ENCODE measurements at places on chromosomes 13 and 19. TPM values are rescaled to one million over a fixed set of nuclear protein-coding genes. Genes with fewer than 3 reads are reported as not detected.

The CHST8 gene
- total RNA-seq, result not detected

The LGI4 gene
- total RNA-seq, result not detected

The SYCN gene
- not detected for total RNA-seq

The TMEM238 gene
- not detected for total RNA-seq

The ZNF560 gene
- 0.49 TPM for total RNA-seq

The MUC16 gene
- not detected for total RNA-seq

The NLRP9 gene
- total RNA-seq, result not detected

The ZNF677 gene
- 23.4 TPM for total RNA-seq

The FGF21 gene
- not detected for total RNA-seq

The ALG11 gene
- 22.5 TPM for total RNA-seq

The LGALS14 gene
- not detected for total RNA-seq

The ZNF226 gene
- total RNA-seq, result 14.4 TPM

The ELAVL3 gene
- not detected for total RNA-seq

The C1QTNF9B gene
- not detected for total RNA-seq

The ZNF440 gene
- 11.3 TPM for total RNA-seq

The CCNE1 gene
- 12.5 TPM for total RNA-seq

The AP1M1 gene
- 100 TPM for total RNA-seq

The C13orf42 gene
- not detected for total RNA-seq

The KIR2DL4 gene
- total RNA-seq, result not detected

The ATP1A3 gene
- total RNA-seq, result under 0.01 TPM

The SMAD9 gene
- 9.6 TPM for total RNA-seq

The TSSK6 gene
- 1.0 TPM for total RNA-seq

The TEKTIP1 gene
- total RNA-seq, result not detected

The WDR62 gene
- 4.4 TPM for total RNA-seq

The MCF2L gene
- 11.9 TPM for total RNA-seq

The ANKLE1 gene
- total RNA-seq, result 0.76 TPM

The IL12RB1 gene
- 0.31 TPM for total RNA-seq

The ADM5 gene
- 0.63 TPM for total RNA-seq

The TCF3 gene
- 123 TPM for total RNA-seq

The CEACAM16 gene
- total RNA-seq, result not detected

The LPAR6 gene
- total RNA-seq, result 47.9 TPM

The ZNF43 gene
- 18.8 TPM for total RNA-seq

The RGL3 gene
- total RNA-seq, result 0.16 TPM

The BAX gene
- total RNA-seq, result 90.2 TPM

The C19orf67 gene
- not detected for total RNA-seq

The MAP4K1 gene
- total RNA-seq, result not detected

The TEX30 gene
- 25.8 TPM for total RNA-seq

The PROZ gene
- total RNA-seq, result not detected

The ZNF709 gene
- total RNA-seq, result 2.3 TPM

The LGALS7B gene
- total RNA-seq, result not detected

The DZIP1 gene
- total RNA-seq, result 0.97 TPM

The MYO16 gene
- under 0.01 TPM for total RNA-seq

The ZBTB32 gene
- not detected for total RNA-seq

The MYH14 gene
- not detected for total RNA-seq

The CEACAM21 gene
- 2.3 TPM for total RNA-seq

The SCGB2B2 gene
- total RNA-seq, result not detected
